ENCODE measurements at places on chromosomes 7 and 10.

DNA sequence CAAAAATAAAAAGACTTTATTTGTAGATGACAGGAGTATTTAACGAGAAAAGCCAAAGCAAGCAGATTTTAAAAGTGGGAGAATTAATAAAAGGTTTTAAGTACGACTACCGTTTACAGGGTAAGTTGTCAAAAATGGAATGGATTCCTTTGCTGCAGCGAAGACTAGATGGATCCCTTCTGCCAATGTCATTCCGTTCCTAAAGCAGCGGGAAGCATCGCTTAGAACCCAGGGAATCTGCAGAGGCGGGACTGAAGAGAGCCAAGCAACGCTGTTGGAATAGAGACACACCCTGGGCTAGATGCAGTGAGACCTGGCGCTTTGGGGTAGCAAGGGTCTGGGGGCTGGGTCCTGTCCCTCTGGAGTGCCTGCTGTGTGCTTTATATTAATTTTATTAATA, 303.1 kb upstream of the MKI67 start:
- no peak for DNase-seq

GRCh38 chr7:13790611-13791010, 198.9 kb downstream of the ETV1 start:
- DNase-seq = no peak

DNA sequence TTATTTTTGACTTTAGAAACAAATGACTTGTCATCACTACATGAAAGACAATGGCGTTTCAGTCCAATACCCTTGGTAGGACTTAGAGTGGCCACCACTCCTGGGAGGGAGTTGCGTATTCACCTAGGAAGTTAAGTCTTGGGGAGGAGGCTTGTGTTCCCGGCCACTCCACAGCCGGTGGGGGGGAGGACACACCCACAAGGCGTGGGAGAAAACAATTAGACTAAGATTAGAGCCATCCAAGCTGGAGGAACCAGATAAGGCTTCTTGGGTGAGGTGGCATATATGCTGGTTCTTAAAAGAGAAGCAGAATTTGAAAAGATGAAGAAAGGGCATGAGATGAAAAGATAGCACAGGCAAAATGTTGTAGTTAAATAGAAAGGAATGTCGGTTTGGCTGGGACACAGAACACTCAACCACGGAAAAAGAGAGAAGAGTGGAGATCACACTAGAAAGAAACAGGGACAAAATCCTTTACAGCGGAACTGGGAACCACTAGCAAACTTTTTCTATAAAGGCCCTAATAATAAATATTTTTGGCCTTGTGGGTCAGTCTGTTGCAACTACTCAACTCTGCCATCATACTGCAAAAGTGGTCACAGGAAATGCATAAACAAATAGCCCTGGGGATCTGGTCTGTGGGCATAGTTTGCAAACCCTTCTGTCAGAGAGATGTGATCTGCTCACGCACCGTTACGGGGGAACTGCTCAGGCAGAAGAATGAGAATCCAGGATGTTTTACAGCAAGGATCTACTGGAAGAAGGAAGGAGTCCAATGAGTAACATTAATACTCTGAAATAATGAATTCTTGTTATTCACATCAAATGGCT, 651.8 kb downstream of the PARD3 start:
- DNase-seq = no peak

DNA sequence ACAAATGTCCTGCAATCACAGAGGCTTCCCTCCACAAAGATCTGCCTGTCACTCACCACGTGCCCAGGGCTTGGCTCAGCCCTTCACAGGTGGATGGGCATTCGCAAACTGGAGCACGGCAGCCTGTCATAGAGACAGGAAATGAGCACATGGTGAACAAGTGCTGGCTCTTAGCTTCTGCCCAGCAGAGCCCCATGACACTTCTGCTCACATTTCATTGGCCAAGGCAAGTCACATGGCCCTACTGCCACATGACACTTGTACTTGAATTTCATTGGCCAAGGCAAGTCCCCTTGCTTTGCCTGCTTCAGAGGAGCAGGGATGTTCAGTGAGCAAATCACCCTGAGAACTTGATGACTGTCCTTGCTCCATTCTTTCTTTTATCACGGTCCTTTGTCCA, 110.8 kb upstream of the PPP2R2D start:
- no peak for DNase-seq

DNA sequence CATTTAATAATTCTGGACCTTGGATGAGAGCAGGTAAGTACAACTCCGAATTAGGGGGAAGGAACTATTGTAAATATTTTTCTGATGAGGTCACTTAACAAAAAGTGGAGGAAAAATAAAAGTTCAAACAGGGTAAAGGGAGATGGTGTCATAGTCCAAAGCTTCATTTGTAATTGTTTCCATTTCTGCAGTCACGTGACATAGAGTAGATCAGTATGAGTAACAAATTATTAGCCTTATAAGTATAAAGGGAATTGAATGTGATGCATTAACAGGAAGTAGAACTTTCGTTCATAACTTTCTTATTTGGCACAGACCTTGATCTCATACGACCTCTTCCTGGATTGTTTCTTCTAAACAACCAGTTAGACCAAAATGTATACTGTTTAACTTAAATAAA, 347.2 kb upstream of the TPK1 start:
- no peak for DNase-seq

- DNase-seq = no peak
Observed at GRCh38 chr10:70604106-70604505, 1.6 kb upstream of the PRF1 start.

- DNase-seq = no peak
Observed at GRCh38 chr7:70072220-70072619, 473.9 kb downstream of the AUTS2 start.

DNA sequence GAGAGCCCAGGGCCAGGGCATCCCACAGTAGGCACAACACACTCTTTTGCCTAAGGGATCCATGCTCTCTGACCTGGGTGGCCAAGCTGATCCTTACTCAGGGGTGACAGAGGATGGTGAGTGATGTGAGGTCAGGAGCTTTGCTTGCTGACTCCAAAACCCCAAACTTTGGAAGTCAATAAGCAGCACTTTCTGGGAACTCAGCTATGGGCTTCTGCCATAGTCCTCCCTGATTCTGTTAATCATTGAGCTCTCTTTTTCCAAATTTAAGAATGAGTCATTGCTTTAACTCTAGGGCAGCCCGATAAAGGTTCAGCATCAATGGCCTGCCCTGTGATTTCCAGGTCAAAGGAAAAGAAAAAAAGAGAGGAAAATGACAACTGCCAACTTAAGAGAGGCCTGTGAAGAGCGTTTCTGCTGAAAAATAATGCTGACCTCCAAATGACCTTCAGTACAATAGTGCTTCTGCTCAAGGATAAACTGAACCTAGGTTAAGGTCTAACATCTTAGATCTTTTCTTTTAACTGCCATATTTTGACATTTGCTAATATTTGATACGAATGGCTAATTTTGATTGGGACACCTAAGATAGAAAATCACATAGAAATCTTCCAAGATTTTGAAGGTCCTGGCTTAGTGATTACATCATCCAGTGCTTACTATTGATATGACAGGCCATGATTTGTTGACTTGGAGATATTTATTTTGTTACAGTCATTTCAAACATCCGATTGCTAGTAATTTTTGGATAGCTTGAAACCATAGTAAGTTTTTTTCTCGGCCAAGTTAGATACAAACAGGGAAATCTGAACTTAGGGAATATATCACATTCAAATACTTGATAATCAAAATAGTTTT, 20.8 kb upstream of the RELN start:
- DNase-seq = no peak

GRCh38 chr10:101867931-101868330, 24.3 kb upstream of the KCNIP2 start:
- DNase-seq = no peak

DNA sequence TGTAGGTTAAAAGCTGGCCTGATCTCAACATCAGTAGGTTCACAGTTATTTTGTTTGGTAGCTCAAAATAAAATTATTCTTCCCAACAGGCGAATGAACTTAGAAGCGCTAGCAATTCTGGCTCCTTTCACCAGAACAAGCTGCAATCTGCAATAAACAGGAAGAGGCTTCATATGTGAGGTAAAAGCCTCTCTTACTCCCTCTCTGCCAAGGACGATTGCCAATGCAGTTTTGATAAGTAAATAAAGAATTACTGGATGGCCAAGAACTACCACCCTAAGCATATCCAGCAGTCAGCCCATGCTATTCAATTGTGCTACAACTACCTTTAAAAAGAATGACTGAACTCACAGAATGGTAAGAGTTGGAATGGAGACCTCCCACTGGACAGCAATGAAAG, 150.0 kb upstream of the LAMB4 start:
- no peak for DNase-seq

All from activated naive CD4-positive, alpha-beta T cell (primary cell).